ENCODE measurements at places on chromosomes 3 and 15. TPM values are rescaled to one million over a fixed set of nuclear protein-coding genes. Genes with fewer than 3 reads are reported as not detected.
A peak's percentile ranks its signal among the peaks of the same experiment; 100 is the strongest.

DNA sequence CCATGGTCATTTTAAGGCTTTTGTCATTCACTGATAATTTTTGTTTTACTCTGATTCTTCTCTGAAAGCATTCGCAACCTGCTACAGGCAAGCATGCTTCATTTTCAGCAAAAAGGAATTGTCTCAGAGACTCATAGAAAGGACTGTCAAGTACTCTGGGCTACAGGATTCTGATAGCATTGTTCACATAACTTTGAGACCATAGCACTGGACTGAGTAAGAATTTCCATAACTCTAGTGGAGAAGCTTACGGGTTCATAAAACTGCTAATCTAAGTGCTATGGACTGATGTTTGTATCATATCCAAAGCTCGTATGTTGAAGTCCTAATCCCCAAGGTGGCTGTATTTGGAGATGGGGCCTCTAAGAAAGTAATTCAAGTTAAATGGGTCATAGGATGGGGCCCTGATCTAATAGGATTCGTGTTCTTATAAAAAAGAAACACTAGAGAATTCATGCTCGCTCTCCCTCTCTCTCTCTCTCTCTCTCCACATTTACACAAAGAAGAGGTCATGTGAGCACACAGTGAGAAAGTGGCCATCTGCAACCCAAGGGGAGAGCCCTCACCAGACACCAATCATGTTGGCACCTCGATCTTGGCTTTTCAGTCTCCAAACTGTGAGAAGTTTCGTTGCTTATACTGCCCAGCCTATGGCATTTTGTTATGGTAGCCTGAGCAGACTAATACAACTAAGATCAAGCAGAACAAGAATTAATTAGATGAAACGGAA is 60.4 kb downstream of the CRYGS start:
- DNase-seq: no peak
- H3K4me3 ChIP-seq: no peak overlapping the region
- H3K27ac ChIP-seq: no peak overlapping the region
- H3K4me1 ChIP-seq: no peaks in the 10 kb centered on the region

GOLGA8N gene
- total RNA-seq: 1.4 TPM

CLDN1 gene
- 0.25 TPM for total RNA-seq

DNA sequence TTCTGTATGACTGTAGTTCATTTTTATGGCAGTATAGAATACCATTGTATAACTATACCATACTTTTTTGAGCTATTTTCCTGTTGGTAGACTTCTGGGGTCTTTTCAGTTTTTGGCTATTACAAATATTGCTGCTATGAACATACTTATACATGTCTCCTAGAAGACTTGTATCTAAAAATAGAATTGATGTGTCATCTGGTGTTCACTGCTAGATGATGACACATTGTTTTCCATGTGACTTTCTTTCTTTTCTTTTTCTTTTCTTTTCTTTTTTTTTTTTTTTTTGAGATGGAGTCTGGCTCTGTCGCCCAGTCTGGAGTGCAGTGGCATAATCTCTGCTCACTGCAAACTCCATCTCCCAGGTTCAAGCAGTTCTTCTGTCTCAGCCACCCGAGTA is 69.8 kb downstream of the SH3GL3 start:
- no peak for DNase-seq
- no peaks in the 10 kb centered on the region for H3K27me3 ChIP-seq
- H3K36me3 ChIP-seq: no peaks in the 10 kb centered on the region
- H3K27ac ChIP-seq: no peak overlapping the region
- no peaks in the 10 kb centered on the region for H3K4me1 ChIP-seq

FHIT gene
- 2.2 TPM for total RNA-seq

DNA sequence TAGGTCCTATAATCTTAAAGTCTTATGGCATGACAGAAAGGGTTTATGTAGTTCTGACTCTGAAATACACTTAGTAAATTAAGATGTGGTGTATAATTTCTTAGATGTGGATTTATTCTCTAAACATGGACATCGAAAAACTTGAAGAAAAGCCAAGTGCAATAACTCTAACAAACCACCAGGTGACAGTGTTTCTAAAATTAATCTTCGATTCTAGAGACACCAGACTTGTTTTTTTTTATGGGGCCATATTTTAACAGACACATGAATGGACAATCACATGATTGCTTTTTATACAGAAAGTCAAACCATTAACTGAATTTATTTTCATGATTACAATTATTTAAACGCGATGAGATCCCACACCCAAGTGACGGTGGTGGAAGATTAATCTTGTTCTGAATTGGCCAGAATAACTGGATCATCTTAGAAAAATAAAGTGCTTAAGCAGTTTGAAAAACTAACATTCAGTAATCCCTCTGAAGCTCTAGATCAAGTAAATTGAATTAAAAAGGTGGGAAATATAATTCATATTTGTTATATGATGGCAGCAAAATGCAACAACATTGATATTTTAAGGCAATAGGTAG is 305.1 kb downstream of the LSAMP start:
- no peak overlapping the region for H3K4me3 ChIP-seq
- H3K36me3 ChIP-seq: no peaks in the 10 kb centered on the region
- H3K27ac ChIP-seq: no peak overlapping the region
- no peaks in the 10 kb centered on the region for H3K27me3 ChIP-seq

POC1A gene
- total RNA-seq: 28.3 TPM

DNA sequence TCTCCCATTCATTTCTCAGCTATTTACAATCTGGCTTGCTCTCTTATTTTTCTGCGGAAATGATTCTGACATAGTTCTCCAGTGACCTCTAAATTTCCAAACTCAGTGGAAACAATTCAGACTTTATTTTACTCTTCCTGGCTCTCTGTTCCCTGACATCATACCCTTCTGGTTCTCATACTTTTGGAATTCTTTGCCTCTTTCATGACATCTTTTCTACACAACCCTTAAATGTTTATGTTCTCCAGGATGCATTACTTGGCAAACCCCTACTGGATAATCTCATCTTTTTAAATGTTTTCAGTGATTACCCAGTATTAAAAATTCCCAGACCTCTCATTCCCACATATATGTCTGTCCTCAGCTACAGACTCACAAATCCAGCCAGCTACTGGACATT is 23.9 kb upstream of the PLSCR4 start:
- no peaks in the 10 kb centered on the region for H3K27me3 ChIP-seq
- no peak overlapping the region for H3K27ac ChIP-seq
- H3K4me1 ChIP-seq: no peaks in the 10 kb centered on the region
- no peak overlapping the region for H3K4me3 ChIP-seq
- DNase-seq: no peak
- no peaks in the 10 kb centered on the region for H3K36me3 ChIP-seq

DNA sequence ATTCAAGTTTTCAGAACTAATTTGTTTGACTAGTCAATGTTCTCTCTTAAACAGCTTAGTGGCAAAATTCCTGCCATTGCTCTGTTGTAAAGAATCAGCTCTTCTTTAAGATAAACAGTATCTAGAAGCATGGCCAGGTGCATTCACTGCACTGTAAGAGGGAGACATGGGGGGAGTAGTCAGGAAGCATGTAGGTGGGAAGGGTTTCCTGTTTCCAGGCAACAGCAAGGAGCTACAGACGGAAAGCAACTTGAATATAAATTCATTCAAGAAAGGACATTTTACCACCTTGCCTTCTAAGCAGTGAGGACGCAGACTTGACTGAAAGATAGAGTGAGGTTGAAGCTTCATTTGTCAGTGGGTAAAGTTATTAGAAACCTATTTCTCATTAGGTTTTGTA is 55.3 kb downstream of the BBX start:
- H3K4me3 ChIP-seq: no peak overlapping the region
- H3K27ac ChIP-seq: no peak overlapping the region
- H3K36me3 ChIP-seq: no peaks in the 10 kb centered on the region
- H3K4me1 ChIP-seq: peaks cover 11% of the 10 kb centered on the region
- no peak for DNase-seq
- no peaks in the 10 kb centered on the region for H3K27me3 ChIP-seq

NRG4 gene
- total RNA-seq: 1.0 TPM

DNA sequence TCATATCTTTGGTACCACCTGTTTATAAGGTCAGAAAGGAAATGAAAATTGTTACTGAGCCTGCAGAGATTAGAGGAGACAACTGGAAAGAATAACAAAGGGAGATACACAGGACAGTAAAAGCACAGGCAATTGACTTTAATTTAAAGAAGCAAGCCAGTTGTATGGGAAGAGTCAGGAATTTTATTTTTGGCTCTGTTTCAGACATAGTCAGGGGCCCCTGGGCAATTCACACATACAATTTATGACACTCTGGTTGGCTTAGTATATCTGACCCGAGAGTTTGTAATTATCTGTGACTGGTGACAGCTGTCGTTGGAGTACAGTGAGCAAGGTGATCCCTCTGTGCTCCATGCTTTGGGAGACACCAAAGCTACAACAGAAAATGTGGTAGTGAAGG is 591.9 kb upstream of the NECTIN3 start:
- no peaks in the 10 kb centered on the region for H3K36me3 ChIP-seq
- no peak overlapping the region for H3K4me3 ChIP-seq
- peak overlapping the region; percentile 45 for H3K27ac ChIP-seq
- peaks cover 17% of the 10 kb centered on the region for H3K4me1 ChIP-seq

All from SJCRH30 (cell line).